ENCODE measurements at places on chromosomes 12 and 14.

DNA sequence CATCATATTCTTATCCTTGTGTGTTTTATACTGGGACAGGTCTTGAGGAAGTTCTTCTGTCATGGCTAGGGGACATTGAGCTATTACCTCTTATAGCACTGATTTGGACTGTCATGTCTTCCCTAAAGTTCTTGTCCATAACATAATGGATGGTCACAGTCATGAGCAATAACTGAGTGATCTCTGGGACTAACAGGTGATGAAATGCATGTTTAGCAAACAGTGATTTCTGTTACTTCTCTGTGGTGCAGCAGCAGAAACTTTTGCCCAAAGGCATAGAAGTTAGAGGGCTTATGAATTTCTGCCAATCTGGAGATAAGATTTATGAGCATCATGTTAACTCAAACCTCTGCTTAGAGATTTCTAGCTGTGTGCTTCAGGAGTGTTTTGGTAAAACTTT lies 5.9 kb downstream of the ADIPOR2 start:
- no peak for DNase-seq

DNA sequence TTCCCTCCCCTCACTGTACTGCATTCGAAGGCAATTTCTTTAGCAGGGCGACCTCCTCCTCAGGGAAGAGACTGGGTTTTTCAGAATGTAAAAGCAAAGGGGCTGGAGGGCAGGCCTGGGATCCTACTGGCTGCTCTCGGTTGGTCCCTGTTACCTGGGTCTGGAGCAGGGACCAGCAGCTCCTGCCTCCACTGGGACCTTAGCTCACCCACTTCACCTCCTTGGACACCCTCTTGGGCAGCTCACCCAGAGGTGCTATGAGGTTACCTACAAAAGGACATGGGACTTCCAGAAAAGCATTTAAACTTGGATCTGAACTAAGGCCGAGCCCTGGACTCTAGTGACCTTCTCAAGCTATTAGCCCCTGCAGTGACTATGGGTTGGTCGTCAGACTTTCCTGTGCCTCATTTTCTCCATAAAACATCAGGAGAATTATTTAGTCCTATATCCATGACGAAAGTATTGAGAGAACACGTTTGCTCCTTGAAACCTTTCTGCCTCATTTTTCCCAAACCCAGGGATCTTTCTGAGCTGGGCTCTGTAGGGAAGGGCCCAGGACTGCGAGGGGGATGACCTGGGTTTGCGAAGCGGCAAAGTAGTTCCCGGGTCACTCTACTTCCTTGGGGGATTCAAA lies 65.0 kb downstream of the FBXL14 start:
- no peak for DNase-seq

GRCh38 chr14:97697772-97698171 lies 900.6 kb downstream of the VRK1 start:
- no peak for DNase-seq

GRCh38 chr12:89160716-89161123 lies 191.6 kb downstream of the DUSP6 start:
- DNase-seq: no peak

DNA sequence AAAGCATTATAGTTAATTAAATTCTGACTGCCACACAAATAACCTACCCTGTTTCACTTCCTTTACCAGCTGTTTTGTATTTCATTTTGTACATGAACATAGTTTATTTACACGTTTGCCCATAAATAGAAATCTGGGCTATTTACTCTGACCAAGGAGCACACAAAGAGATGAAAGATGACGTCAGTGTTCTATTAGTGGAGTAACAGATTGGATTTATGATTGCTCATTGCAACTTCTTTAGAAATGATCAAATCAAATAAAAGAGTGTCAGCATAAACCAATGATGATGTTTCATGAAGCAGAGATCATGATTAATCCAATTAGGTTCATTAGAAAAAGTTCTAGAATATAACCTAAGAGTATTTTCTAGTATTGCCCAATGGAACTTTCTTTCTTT lies 12.0 kb upstream of the RTL1 start:
- DNase-seq: no peak

DNA sequence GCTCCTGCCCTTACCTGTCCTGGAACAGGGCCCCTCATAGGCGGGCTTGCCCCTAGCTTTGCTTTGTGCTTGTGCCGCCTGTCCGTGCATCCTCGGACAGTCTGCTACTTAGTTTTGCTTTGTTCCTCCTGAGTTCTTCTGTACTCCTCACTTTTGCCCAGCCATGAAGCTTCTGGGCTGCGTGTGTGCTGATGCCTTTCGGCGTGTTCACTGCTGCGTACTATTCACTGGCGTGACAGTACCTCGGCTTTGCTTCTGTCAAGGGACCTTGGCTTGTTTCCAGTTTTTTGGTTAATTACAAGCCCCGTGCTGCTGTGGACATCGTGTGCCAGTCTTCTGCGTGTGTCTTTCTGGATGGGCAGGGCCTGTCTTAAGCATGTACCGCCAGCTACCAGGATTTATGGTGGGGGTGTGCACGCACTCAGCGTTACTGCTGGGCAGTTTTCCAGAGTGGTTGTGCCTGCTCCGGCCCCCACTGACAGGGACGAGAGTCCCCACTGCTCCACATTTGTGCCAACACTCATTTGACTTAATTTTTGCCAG lies 2.5 kb downstream of the PACS2 start:
- DNase-seq: no peak

DNA sequence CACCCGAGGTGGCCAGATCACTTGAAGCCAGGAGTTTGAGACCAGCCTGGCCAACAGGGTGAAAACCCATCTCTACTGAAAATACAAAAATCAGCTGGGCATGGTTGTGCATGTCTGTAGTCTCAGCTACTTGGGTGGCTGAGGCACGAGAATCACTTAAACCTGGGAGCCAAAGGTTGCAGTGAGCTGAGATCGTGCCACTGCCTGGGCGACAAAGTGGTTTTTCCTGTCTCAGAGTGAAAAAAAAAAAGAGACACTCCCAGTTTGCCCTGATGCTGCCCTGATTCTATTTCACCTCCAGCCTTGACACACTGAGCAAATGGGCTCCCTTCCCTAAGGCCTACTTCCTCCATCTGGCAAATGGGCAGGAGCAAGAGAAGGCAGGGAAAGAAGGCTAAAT lies 28.5 kb upstream of the PLEK2 start:
- DNase-seq: no peak

- no peak for DNase-seq
Measured at GRCh38 chr12:44118946-44119345, 283.1 kb downstream of the TMEM117 start.

DNA sequence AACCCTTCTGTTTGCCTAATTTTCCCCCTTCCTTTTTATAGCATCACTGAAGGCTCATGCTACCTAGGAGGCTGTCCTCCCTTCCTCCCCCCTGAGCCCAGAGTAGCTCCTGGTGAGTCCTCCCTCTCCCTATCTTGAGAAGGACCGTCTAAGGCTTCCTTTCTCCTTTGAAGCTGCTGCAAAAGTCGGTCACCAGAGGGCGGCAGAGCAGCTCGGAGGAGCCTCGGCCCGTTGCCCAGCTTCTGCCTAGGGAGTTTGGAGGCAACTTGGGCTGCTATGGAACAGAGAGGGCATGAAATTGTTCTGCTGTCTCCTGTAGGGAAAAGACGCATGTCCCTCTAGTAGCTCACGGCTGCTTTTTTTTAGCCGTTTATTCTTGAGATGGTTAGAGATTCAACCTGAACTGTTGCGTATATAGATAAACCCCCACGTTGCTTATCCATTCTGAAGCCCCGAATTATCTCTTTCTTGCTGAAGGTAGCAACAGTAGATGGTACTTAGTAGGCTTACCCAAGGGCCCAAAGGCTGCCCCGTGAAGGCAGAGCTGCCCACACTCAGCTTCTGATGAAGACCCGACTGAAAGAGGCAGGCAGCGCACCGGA lies 5.7 kb downstream of the WNT5B start:
- DNase-seq: peak; percentile 73

DNA sequence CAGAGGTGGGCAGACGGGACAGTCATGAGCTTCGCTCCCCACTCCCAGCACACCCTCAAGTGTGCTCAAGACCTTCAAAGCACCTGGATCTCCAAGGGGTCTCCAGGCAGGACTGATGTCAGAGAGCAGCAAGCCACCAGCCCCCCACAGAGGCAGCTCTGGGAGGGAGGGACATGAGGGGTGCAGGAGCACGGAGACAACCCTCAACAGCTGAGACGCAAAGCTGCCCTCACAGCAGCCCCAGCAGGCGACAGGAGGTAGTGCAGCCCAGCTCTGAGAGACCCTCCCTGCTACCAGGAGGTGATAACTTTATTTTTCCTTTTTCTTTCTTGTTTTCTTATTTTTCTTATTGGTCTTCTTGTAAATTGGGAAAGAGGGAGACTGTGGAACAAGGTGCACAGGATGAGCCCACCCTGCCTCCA lies 17.9 kb downstream of the SIVA1 start:
- DNase-seq: no peak

GRCh38 chr12:43676183-43676813 lies 82.3 kb downstream of the PUS7L start:
- DNase-seq: no peak

DNA sequence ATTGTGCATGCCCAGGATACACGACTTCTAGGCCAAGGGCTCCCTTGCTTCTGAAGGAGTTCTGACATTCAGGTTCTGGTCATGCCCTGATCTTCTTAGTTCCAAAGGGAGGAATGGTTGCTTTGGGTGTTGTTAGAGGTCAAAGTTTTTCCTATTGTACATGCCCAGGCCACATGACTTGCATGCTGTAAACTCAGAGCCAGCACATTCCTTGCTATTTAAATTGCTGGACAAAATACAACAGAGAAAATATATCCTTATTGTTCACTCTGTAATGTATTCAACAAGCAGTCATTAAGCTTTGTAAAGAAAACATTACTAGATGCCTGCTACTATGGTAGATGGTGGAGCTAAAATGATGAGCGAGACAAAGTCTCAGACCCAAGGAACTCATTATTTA lies 71.2 kb upstream of the COCH start:
- no peak for DNase-seq

- DNase-seq: no peak
Measured at GRCh38 chr12:109923481-109924245, 23.6 kb downstream of the TCHP start.

DNA sequence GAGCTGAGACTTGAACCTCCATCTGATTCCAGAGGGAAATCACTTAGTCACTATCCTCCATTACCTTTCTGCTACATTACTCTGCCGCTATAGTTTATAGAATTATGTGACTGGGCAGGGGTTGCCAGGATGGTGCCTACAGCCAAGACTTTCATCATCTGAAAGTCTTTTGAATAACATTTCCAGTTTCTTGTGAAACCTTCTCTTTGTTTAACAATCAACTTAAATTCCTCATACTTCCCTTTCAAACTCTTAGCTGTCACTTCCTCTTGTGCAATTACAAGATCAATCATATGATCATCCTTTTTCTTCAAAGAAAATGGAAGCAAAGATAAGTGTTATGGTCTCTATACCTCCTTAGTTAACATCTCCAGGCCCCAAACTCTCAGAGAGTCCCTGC lies 25.4 kb upstream of the PELI2 start:
- no peak for DNase-seq

DNA sequence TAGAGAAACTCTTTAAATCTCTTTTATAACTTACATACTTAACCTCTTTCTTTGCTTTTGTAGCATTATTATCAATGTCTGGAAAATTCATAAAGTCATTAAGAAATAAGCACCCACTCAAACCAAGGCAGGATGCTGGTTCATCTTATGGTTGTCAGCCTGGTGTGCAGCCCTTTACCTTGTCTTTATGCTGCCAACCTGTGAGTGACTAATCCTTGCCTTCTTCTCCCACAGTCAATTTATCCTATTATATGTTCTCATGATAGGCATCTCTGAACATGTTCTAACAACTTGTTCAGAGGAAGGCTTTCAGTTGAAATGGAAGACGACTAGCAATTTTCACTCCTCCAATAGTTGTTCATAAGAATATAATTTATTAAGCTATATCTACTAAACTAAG lies 186.9 kb upstream of the CAND1 start:
- DNase-seq: no peak

DNA sequence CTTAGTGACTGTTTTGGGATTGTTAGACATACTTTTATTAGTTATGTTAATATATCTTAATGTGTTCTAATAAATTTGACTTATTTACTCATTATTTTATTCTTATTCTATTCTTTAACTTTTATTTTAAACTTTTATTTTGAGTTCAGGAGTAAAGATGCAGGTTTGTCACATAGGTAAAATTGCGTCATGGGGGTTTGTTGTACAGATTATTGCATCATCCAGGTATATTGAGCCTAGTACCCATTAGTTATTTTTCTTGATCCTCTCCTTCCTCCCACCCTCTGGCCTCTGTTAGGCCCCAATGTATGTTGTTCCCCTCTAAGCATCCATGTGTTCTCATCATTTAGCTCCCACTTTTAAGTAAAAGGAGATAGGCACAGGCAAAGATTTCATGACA lies 495.5 kb downstream of the MDGA2 start:
- DNase-seq: no peak

DNA sequence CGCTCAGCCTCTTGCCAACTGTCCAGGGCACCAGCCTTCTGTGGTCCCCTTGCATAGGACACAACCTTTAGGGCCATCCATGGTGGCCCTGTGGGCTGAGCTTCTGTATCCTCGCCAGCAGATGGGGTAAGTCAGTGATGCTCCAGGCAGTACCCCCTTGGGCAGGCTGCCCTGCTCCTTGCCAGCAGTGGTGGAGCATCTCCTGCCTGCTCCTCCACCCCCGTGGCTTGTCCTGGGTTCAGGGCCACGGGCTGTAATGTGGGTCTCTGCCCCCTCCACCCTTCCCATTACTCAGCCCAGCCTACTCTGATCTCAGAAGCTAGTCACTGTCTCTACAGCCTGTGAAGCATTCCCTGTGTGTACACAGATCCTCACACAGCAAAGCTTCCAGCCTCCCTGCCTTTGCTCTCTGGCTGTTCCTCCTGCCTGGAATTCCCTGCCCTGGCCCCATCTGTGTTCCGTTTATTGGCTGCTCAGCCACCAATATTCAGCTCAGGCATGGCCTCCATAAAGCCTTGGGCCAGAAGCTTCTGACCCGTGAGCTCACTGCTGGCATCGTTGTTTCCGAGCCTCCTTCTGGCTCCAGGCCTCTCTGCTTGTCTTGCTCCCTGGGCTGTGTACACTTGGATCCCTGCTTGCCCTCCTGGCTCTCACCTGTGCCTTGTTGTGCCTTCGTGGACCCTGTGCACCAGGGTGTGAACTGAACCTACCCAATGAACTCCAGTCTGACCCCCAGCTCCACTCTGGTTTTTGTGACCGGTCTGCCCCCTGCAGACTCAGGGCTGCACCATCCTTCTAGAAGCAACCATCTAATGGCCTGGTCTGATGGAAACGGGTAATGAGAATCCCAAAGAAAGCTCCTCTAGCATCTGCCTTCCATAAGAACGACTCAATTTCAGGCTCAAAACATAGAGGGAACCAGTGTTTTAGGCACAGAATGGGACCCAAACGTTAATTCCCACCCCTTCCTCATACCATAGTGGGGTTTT lies 177.0 kb upstream of the PRMT8 start:
- peak; percentile 43 for DNase-seq

DNA sequence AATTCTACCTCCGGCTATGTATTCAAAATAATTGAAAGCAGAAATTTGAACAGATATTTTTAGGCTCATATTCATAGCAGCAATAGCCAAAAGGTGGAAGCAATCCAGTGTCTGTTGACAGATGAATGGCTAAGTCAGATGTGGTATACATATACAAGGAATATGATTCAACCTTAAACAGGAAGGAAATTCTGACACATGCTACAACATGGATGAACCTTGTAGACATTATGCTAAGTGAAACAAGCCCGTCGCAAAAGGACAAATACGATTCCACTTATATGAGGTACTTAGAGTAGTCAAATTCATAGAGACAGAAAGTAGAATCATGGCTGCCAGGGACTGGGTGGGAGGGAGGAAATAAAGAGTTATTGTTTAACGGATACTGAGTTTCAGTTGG lies 331.6 kb downstream of the PCNX1 start:
- DNase-seq: no peak

GRCh38 chr12:116547955-116548501 lies 11.2 kb upstream of the MAP1LC3B2 start:
- DNase-seq: no peak

GRCh38 chr12:114679942-114680341 lies 4.0 kb downstream of the TBX3 start:
- DNase-seq: no peak
